ENCODE measurements at places on chromosomes 16 and 17. TPM values are rescaled to one million over a fixed set of nuclear protein-coding genes. Genes with fewer than 3 reads are reported as not detected.
A peak's percentile ranks its signal among the peaks of the same experiment; 100 is the strongest.

- no peak for DNase-seq
Observed at GRCh38 chr17:69769050-69769449, 306.0 kb upstream of the KCNJ16 start.

DNA sequence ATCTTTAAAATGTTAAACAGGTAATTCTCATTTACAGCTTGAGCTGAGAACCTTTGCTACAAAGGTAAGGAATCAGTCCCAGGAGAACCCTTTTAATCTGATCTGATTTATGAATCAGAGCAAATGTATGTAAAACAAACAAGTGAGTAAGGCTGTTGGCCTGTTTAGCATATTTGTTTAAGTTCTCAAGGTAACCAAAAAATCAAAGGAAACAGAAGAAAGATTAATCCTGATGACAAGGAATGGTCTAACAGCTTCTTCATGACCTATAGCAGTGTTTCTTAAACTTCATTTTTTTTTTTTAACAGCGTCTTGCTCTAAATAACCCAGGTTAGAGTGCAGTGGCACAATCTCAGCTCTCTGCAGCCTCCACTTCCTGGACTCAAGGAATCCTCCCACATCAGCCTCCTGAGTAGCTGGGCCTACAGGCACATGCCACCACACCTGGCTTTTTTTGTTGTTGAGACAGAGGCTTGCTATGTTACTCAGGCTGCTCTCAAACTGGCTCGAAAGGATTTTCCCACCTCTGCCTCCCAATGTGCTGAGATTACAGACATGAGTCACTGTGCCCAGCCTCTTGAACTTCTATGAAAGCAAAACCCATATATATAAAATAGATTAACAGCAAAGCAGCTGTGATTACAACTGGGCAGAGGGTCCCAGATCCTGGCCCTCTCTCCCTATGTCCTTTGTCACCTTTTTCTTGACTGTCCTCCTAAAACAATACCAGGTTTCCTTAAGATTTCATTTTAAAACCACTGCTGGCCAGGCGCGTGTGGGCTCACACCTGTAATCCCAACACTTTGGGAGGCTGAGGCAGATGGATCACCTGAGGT is 5.1 kb upstream of the JPT1 start:
- no peak for DNase-seq

DNA sequence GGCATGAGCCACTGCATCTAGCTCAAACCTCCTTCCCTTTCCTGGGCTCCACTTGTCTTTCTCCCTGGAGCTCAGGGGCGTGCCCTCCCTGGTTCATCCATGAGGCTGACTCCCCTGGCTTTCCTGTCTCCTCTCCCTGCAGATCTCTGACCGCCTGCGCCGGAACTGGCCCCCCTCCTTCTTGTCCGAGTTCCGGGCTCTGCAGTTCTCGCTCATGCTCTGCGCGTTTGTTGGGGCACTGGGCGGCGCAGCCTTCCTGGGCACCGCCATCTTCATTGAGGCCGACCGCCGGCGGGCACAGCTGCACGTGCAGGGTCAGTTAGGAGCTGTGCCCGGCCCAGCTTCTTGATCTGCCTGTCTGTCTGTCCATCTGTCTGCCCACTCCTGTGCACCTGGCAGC is 1.2 kb upstream of the LAT start:
- DNase-seq: no peak

- no peak for DNase-seq
Observed at GRCh38 chr16:4783951-4784336, 4.2 kb downstream of the SEPTIN12 start.

GRCh38 chr17:10119203-10120108 is 79.0 kb downstream of the GAS7 start:
- peak; percentile 79 for DNase-seq

CHST4 gene
- total RNA-seq: not detected

WNT3 gene
- 2.0 TPM for total RNA-seq

ODAD4 gene
- total RNA-seq: 0.75 TPM

PRSS8 gene
- total RNA-seq: not detected

All from right cardiac atrium (tissue), 5 donors.